Stimulated activated CD8-positive, alpha-beta memory T cell treated with anti-CD3 and anti-CD28 coated beads, Interleukin-7, amount 100 ng/mL, for 1 hour (primary cell): ENCODE measurements at places on chromosomes 4 and X.

- DNase-seq: no peak
Measured at GRCh38 chr4:24003926-24004325, 114.1 kb upstream of the PPARGC1A start.

GRCh38 chr4:152719291-152719690 lies 39.5 kb upstream of the TMEM154 start:
- DNase-seq: no peak

DNA sequence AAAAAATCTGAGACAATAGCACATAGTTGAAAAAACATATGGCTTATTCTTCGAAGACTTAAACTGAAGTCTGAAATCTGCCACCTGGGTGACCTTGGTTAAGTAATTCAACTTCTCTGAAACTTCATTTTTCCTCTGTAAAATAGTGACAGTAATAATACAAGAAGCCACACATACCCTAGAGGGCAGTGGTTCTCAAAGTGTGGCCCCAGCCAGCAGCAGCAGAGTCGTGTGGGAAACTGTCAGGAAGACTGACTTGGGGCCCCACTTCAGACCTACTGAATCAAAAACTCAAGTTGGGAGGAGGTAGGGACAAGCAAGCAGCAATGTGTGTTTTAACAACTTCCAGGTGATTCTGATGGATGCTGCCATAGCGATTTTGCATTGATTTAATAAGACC lies 249.9 kb downstream of the HNRNPD start:
- DNase-seq: no peak

DNA sequence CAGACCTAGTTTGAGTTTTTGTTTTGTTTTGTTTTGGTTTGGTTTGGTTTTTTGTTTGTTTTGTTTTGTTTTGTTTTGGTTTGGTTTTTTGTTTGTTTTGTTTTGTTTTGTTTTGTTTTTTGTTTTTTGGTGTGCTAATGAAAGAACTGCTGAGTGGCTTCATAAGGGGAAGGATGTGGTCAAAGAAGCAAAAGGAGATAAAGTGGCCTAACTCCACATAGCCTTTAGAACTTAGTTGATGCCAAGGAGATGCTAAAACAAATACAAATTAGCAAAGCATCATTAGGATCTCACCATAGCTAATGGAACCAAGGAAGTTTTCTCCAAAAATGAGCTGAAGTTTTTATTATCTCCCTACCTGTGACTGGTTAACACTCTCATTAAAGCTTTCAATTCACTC lies 44.6 kb upstream of the TMEM164 start:
- no peak for DNase-seq

- DNase-seq: no peak
Measured at GRCh38 chrX:84865113-84865512, 138.6 kb upstream of the APOOL start.

DNA sequence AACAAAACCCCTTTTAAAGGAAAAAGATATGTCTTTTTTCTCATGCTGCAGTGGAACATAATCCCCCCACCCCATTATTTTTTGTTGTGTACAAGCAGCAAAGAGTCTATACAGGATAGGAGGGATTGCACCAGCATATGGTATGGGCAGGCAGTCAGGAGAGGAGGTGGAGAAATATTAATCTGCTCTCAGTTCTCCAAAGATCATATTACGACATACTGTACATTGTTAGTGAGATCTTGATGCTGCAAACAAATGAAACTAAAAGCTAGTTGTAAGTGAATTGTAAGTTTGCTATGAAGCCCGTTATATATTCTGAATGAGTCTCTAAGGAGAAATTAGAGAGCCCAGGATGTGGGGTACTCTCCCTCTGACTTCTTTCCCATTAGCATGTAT lies 75.3 kb downstream of the RAPGEF2 start:
- no peak for DNase-seq

DNA sequence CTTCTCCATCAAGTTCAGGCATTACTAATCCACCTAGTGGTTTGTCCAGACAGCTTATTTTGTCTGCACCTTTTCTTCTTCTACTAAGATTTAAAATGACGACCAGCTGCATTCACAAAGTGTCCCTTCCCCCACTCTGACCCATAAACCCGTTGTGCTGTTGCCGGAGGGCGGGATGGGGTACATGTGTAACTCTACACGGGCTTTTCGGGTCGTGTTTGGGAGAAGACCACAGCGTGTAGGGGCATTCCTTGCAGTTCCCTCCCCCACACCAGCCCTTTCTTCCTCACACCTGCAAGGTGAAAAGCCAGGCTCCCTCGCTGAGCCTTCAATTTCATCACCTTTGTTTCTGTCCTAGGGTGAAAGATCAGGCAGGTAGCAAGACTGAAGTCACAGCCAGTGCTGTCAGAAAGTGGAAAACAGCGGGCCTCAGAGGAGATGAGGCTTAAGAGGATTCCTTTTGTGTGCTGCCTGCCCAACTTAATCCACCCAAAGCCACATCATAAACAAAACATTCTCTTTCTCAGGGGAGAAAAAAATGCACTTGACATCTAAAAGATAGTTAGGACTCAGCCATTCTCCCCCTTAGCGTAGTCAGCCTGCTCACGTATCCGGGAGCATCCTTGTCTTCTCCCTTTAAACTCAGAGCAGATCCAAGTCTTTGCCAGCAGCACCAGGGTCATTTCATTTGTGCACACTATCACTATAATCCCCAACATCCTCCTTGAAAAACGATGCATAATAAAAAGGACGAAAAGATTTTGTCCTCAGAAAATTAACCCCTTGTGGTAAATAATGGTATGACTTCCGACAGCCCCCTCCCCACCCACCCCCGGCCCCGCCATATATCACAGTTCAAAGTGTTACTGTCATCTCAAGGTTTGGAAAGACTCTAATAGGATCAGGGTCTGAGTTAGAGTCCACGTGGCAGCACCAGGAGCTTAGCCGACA lies 599.0 kb downstream of the RAB28 start:
- DNase-seq: no peak

GRCh38 chr4:16217300-16218051 lies 8.8 kb downstream of the TAPT1 start:
- no peak for DNase-seq

- no peak for DNase-seq
Measured at GRCh38 chrX:107744868-107745267, 30.7 kb downstream of the TSC22D3 start.

GRCh38 chr4:4575284-4576211 lies 33.7 kb upstream of the STX18 start:
- peak; percentile 25 for DNase-seq

- no peak for DNase-seq
Measured at GRCh38 chr4:77104791-77105540, 29.2 kb upstream of the CCNI start.

GRCh38 chr4:10582951-10583350 lies 101.6 kb downstream of the CLNK start:
- no peak for DNase-seq

DNA sequence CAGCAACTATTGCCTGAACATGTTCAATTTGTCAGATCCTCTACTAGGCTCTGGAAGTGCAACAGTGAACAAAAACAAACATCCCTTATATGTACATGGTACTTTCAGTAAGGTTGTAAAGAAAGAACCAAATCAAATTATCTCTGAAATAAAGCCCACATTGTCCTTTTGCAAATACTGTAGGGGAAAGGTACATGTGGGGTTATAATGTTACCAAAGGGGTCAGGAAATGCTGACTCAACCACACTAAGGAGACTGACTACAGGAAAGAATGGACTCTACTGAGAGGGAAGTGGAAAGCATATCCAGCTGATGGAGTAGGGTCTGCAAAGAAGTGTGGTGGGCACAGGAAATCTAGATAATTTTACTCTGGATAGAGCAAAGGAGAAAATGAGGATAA lies 61.5 kb downstream of the PCDH18 start:
- DNase-seq: no peak

GRCh38 chr4:29538889-29539646 lies 1181.1 kb upstream of the PCDH7 start:
- no peak for DNase-seq

GRCh38 chr4:141635736-141636081 lies 674 bp upstream of the IL15 start:
- DNase-seq: no peak

GRCh38 chrX:37959212-37960021 lies 46.9 kb upstream of the SYTL5 start:
- DNase-seq: no peak

- DNase-seq: no peak
Measured at GRCh38 chr4:147793569-147794313, 61.9 kb downstream of the ARHGAP10 start.

DNA sequence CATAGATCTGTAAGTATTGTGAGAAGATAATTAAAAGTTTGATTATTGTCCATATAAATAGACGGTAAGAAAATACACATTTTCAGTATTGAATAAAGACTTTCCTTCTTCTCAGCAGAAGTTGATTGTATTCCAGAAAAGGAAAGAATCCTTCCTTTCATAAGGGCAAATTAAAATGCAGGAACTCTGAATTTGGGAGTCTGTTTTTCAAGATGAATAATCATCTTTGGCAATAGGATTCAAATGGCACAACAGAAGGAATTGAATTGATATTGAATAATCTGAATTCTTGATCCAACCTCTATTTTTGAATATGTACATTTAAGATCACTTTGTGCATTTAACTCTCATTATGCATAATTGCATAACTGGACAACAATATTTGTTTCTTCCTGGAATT lies 149.3 kb downstream of the DMD start:
- DNase-seq: no peak

- DNase-seq: no peak
Measured at GRCh38 chr4:172124656-172125308, 311.6 kb downstream of the GALNTL6 start.

GRCh38 chr4:76342191-76342590 lies 35.7 kb downstream of the STBD1 start:
- no peak for DNase-seq

- no peak for DNase-seq
Measured at GRCh38 chr4:151564321-151564720, 155.3 kb downstream of the FHIP1A start.

- no peak for DNase-seq
Measured at GRCh38 chr4:111717921-111718320, 427.3 kb upstream of the FAM241A start.

- DNase-seq: no peak
Measured at GRCh38 chr4:99622341-99622740, 35.3 kb downstream of the C4orf54 start.

GRCh38 chrX:46574774-46575381 lies 1.3 kb downstream of the CHST7 start:
- no peak for DNase-seq

DNA sequence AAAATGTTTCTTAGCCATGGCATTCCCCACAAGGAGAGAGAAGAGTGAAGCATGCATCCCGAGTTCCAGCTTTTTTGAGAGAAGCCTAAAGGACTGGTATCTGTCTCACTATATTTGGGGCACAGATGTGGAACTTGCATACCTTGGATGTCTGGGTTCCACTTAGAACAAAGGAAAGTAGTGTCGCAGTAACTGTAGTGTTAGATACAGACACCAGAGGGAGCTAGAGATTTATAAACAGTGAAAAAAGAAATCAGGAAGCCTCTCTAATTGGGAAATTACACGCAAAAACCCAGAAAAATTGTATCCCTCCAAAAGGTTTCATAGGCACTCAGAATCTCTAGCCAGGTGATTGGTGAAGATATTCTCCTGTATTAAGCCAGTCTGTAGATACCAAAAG lies 34.4 kb downstream of the AGTR2 start:
- DNase-seq: no peak

DNA sequence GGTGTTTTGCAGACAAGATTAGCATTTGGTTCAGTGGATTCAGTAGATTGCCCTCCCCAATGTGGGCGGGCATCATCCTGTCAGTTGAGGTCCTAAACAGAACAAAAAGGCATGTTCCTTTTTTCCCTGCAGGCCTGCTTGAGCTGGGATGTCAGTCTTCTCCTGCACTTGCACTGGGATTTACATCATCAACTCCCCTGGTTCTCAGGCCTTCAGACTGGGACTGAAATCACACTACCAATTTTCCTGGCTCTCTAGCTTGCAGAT lies 278.9 kb upstream of the FTHL17 start:
- no peak for DNase-seq
